ENCODE measurements at places on chromosomes 1 and 21.

GRCh38 chr1:153570874-153571273, 5.2 kb upstream of the S100A2 start:
- no peak for DNase-seq

DNA sequence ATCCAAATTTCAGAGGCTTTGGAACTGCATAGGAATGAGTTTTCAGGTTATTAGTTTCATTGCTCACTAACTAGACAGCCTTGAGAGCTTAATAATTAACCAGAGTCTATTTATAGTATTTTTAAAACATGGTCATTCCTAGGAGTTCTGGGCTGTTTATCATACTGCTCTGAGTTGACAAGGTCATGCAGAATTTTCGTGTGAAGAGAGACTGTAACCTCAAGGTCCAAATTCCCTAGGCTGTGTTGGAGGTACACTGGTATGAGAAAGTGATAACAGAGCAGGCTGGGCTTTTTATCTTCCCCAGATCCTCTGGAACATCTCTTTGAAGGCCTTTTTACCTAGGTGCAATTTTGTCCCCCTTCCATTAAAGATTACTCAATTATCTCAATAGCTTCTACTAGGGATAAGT, 736.3 kb downstream of the LTN1 start:
- no peak for DNase-seq

GRCh38 chr1:224500796-224501195, 66.2 kb upstream of the WDR26 start:
- DNase-seq = peak; percentile 91

DNA sequence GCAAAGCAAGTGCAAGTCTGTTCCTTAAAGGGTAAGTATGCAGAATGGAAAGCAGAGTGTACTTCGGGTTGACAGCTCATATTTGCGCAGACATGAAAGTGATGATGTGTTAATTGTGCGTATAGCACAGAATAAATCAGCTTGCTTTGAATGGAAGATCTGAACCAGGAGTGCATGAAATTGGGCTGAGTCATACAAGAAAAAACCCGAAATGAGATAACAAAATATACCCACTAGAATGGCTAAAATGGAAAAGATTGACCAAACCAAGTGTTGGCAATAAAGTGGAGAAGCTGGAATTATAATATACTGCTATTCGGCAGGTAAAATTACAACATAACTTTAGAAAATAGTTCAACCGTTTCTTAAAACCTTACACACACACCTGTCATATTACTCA, 28.5 kb downstream of the CR1L start:
- no peak for DNase-seq

GRCh38 chr1:23122796-23123195, 45.9 kb downstream of the LUZP1 start:
- no peak for DNase-seq

GRCh38 chr1:201598396-201598795, 59.5 kb downstream of the NAV1 start:
- peak; percentile 19 for DNase-seq

GRCh38 chr1:58310881-58311280, 235.6 kb downstream of the OMA1 start:
- no peak for DNase-seq

DNA sequence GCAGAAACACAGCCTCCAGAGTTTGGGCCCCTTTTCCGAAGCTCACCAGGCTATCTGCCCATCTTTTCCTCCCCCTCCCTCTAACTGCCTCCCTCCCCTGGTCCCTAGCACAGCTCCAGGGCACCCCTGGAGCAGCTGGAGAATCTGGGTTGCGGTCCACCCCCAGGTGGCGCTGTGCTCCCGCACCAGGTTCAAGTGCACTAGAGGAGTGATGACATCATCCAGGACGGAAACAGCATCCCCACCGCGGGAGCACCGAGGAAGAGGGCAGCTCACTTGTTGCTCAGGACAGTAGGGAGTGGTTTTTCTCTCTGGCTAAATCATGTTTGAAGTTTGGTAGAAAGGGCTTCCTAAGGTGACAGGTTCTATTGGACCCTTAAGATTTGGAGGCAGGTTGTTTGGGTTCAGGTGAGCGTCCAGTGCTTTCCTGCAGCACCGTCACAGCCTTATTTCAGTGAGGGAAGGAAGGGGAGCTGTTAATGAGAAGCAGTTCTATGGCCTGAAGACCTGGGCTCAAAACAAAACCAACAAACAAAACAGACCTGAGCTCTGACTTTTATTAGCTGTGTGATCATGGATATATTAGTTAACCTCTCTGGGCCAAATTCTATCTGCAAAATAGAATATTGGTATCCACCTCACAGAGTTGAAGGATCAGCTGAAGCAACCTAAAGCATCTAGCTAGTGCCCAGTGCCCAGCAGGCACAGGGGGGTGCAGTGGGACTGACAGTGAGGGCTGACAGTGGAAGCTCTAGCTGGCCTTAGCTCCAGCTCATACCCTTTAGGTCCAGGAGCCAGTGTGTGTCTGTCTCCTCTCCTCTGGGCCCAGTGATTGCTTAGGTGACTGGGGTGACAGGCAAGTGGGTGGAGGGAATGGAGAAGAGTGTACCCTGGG, 7.5 kb downstream of the SHISA4 start:
- peak; percentile 62 for DNase-seq

- no peak for DNase-seq
Observed at GRCh38 chr1:175009532-175009931, 9.8 kb downstream of the CACYBP start.

DNA sequence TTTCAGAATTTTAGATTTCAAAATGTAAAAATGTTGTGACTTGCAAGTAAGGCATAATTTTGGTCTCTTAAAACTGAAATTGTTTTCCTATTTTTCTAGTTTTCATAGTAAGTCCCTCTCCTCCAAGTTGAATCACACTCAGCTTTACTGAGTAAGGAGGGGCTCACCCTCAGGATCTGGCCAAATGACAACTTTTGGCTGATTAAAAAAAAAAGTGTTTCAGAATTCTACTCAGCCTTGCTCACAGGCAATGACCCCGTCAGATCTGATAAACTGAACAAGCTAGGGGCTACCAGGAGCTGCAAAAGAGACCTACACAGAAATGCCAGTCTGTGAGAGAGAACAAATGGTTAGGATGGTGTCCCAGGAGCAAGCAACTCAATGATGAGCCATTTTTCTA, 159.8 kb downstream of the PBX1 start:
- no peak for DNase-seq

DNA sequence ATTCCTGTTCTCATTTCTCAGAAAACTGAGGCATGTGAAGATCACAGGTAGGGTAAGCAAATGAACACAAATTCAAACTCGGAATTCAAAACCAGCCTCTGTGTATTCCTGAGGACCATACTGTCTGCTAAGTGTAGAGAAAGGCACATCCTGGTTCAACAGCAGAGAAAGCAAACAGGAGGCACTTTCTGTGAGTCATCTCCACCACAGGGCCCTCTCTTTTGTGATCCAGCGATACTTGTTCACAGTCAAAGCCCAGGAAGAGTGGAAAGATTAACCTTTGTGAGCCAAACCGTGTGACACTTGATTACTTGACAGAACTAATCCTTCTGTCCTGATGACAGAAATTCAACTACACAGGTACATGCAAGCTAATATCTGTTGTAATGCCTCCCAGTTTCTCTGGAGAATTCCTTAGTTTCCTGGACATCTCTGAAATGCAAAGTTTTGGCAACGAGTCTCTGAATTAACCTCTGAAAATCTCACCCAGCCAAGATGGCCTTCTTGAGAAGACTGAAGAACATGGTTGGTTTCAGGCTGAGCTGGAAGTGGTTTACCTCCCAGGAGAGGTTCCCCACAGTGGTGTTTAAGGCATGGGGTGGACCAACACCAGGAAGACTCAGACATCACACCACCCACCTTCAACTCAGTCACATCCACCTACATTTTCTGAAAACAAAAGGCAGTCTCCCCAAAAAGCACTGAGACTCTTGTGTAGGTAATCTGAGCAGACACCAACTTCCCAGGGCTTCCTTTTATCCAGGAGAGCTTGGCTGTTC, 98.2 kb upstream of the ERG start:
- DNase-seq = no peak

DNA sequence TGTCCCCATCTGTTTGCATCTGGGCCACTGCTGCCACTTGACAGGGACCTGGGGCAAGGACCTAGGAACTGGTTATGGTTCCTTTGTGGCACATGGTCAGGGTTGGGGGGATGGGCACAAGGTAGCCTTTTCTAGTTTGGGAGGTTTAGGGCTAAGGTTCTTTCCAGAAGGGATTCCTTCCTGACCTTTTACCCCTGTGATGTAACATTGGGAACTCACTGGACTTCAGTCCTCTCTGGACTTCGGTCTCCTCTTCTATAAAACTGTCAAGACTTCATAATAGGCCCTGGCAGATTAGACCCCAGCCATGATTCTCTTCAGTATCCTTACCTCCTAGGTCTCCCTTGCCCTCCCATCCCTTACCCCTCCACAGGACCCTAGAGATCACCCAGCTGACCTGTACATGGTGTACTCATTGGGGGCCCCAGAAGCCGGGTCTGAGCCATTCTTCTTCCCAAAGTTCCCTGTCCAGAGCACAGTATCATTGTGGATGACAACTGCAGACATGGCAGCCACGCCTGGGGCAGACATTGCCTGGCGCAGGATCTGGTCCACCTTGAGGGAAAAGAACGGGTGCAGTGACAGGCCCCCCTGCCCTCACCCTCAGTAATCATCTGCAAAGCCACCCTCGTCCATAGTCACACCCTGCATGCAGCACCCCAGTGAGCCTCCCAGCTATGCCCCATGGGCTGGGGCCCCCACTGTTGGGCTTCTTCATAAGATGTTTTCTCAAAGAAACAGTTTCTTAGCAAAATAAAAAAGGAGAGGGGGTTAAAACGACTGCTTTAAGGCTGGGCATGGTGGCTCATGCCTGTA, 12.9 kb downstream of the LACTBL1 start:
- no peak for DNase-seq

- DNase-seq = peak; percentile 56
Observed at GRCh38 chr1:84433258-84434080, 35.2 kb downstream of the DNASE2B start.

- no peak for DNase-seq
Observed at GRCh38 chr1:85894651-85895050, 186.4 kb upstream of the ZNHIT6 start.

DNA sequence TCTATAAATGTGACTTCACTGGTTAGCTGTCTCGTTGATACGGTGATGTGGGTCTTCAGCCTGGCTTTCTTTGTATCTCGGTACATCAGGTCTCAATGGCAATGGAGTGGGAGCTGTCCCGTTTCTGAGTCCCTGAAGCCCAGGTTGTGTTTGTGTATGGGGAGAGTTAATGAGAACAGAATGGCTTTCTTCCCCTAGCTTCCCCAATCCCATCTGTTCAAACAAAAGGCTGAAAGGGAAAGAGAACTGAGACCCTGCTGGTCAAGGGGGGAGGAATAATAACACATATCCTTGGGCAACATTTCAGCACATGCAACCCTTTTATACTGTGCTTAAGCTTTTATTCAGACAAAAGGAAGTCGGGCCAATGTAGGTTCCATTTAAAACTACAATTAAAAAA, 28.4 kb upstream of the CASQ2 start:
- DNase-seq = peak; percentile 90

GRCh38 chr1:90411185-90411584, 305.9 kb downstream of the BARHL2 start:
- DNase-seq = no peak

DNA sequence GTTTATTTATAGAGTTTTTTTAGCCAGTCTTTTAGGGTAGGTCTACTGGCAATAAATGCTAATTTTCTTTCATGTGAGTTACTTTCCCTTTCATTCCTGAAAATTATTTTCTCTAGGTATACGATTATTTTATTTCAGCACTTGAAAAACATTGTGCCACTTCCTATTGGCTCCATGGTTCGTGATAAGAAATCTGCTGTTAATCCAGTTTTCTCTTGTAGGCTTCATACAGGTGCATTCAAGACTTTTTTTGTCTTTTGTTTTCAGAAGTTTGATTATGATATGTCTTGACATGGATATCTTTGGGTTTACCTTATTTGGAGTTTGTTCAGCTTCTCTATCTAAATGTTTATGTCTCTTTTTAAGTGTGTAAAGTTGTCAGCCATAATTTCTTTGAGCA, 148.3 kb downstream of the HS2ST1 start:
- DNase-seq = no peak

GRCh38 chr1:168433238-168433637, 110.6 kb downstream of the XCL2 start:
- no peak for DNase-seq

- no peak for DNase-seq
Observed at GRCh38 chr1:47792779-47793178, 204.4 kb downstream of the TRABD2B start.

DNA sequence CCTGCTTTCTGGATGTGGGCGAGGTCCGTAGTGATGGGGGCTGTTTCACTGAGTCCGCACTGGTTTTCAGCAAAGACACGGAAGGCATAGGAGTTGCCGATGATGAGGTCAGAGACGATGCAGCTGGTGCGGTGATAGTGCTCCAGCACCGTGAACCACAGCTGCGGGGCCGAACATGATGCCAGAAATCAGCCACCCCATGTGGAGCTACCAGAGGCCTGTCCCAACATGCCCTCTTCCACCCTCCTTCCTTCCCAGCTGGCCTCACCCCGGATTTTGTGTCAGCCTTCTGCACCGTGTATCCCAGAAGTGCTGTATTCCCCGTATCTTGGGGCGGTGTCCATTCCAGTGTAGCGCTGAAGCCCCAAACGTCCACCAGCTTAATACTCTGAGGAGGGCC, 10.0 kb downstream of the MYBPHL start:
- DNase-seq = peak; percentile 61

- no peak for DNase-seq
Observed at GRCh38 chr1:107525145-107525544, 384.3 kb downstream of the NTNG1 start.

- no peak for DNase-seq
Observed at GRCh38 chr1:52402860-52403240, 1.4 kb downstream of the ORC1 start.

DNA sequence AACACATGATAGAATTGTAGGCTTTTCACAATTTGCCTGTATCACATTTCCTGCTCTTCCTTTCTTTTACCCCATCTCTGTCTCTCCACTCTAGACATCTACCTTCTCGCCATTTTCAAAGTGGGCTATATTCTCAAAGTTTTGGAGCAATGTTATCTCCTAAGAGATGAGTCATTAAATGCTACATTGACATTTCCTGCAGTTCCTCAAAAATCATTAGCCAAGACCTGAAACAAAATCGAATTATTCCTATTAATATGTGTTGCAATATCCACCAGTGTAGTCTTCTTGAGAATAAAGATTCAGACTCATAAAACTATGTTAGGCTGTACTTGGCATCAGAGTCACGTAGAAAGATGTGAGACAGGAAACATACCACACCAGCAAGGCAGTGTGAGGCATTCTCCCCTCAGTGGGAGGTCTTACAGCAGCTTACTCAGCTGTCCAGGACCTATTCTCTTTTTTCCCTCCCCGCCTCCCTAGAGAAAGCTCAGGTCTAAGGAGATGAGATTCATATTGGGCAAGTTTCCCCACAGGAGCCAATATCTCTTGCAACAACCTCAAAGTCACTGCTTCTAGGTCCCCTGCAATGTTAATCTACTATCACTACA, 38.8 kb downstream of the FRRS1 start:
- no peak for DNase-seq

DNA sequence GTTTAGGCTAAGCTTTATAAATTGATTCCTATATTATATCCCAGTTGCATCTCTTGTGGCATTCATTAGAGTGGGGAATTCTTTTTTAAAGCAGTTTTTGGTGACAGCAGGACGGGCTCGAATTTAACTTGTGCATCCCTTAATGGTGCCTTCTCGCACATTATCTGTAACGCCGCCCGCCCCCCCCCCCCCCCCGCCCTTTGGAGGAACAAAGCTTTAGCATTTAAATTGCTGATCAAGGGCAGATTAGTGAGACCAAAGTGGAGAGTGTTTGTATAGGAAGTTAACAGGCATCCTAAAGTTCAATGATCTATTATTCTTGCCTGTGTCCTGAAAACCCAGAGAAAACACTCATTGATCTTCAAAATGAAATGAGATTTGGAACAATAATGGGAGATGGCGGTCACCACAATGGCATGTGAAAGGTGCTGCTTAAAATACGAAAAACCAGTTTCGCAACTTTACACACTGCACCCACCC, 2.2 kb downstream of the LMO4 start:
- no peak for DNase-seq

Measured in NCI-H524 (cell line).